Activated CD4-positive, CD25-positive, alpha-beta regulatory T cell treated with anti-CD3 and anti-CD28 coated beads, Interleukin-2, amount 50 U/mL, for 16 hours (primary cell): ENCODE measurements at places on chromosomes 1 and 21.

DNA sequence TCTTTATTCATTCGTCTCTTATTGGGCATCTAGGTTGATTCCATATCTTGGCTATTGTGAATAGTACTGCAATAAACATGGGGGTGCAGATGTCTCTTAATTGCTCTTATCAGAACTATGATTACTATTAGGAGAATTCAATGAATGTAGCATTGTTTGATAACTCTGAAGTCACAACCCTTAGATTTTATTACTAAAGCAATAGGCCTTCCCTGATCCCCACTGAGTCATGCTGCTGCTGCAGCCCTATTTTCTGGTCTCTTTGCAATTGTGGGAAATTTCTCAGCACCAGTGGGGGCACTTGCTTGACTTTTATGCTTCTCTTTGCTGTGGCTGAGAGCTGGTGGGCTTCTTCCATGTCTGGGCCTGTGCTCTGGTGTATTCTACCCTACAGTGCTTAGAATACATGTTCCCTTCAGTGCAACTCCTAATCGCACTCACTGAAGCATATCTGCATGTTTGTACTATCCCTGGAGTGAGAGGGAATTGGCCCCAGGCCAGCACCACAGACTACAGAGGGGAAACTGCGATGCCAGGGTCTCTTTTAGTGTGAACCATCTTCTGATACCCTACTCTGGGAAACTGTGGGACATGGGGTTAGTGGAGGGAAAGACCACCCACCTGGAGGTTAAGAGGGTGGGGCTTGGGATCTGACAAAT, 52.2 kb upstream of the ROR1 start:
- DNase-seq: no peak

DNA sequence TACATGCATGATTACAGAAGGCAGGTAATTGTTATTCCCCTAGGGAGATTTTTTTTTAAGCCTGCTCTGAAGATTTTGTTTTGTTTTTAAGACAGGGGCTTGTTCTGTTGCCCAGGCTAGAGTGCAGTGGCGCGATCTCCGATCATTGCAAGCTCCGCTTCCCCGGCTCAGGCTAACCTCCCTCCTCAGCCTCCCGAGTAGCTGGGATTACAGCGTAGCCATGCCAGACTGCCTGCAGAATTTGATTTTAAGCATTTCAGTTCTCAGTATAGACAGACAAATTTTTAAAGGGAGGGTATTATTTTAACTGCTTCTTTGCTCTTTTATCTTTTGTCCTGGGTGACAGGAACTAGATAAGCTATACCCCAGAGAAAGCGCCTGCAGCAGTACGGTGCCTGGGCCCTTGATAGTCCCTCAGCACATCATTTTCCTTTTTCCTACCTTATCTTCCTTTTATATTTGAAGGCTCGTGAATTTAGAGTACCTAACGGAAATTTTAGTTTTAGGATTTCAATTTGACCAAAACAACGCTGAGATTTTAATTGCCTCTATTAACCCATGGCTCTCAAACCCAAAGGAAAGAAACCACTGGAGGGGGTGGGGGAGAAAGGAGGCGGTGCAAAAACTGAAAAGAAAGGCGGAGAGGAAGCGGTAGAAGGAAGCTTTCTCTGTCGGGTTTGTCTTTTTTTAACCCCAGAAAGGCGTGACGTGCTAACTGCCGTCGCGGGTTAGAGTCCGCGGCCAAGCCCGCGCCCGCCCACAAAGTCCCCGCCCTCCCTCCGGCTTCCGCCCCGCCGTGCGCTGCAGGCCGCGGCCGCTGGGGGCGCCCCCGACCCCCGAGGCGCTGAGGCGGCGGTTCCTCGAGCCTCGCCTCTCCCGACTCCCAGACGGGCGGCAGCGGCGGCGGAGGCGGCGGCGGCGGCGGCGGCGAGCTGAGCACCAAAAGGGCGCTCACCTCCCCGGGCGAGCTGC, at the start of gene EEIG2:
EEIG2 (plus strand) TSS at position 886 of the 972 bp plus-strand sequence. CDS start 329 bp downstream, outside the sequence.
- DNase-seq: peak; percentile 79

GRCh38 chr21:25420831-25421230, 186.4 kb downstream of the MRPL39 start:
- no peak for DNase-seq

GRCh38 chr1:17097787-17098186, 21.5 kb downstream of the PADI2 start:
- DNase-seq: no peak

DNA sequence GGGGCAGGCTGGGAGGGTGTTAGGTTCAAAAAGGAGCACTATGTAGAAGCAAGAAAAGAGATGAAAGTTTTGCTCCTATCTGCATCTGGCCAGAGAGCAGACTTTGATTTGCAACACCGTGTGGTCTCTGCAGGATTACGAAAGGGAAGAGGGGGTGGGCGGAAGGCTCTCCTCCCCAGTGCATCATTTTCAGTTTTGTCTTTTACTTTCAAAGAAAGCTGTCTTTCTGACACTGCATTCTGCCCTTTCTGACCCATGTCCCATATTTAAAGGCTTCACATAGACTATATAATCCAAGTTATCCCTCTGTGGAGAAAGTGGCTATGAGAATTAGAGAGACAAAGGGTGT, 126.5 kb downstream of the RHOU start:
- no peak for DNase-seq

GRCh38 chr21:33774551-33774950, 132.2 kb downstream of the ITSN1 start:
- no peak for DNase-seq

DNA sequence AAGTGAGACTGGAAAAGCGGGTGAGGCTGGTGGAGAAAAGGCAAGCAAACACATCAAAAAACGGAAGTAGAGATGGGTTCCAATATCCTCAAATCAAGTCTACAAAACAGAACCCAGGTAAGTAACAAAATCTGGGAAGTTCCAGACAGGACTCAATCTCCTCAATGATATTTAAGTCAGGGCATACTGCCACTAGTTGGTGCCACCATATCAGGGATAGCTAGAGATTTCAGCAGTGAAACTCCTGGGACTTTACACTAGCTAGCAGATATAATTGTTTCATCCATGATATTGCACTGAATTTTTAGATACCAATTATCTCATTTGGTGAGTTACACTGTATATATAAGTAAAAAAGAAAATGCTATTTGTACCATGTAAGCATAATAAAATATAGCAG, 52.0 kb downstream of the EYA3 start:
- DNase-seq: no peak

DNA sequence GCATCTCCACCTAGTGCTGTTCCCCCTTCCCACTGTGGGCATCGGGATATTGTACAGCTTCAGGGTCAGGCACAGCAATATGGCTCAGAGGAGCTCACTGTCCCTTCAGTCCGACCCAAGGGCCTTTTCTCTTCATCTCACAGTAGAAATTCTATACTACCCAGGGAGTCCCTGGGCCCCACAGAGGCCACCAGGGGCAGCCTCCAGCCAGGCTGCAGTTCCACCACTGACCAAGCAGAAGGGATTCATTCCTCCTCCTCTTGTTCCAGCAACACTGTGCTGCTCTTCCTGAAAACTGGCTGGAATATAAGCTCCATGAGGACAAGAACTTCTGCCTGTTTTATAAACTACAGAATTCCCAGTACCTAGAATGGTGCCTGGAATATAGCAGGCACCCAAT, 70.5 kb downstream of the CD34 start:
- no peak for DNase-seq

DNA sequence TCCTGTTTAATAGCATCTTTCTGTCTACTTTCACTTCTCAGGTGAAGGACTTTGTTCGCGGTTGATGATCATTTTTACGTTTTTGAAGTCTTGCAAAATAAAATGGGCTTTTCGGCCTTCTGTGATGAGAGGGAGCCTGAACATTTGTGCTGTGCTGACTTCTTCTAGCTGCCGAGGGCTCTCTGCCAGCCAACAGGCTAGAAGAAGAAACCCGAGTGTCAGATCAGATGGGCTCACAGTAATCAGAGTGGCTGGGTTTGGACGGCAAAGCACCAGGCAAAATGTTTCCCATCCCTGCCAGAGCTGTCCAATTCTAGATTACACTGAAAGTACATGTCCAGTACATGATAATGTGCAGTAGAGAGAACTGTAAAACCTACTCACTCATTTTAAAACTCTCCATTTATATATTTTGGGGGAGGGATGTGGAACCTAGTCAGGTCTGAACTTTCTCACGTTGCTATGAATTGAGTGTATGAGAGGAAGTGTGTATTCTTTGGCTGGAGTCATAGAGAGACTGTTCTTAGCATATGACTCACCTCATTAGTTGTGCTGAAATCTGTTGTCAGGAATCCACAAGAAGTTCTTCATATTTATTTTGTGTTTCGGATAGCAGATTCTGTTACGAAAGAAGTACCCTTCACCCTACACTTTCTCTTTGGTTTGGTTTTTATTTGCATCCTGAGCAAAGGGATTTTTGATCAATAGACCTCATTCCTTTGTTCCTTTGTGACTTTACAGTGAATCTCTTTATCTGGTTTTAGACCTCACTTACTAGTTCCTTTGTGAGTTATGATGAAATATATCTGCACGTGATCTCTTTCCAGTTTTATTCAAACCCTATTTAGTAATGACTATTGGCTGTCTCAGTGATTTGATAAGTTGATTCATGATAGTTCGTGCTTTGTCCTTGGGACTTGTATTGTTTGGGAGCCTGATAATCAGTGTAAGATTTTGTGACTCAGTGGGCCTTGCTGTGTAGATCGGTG, 4.8 kb downstream of the ATP1A1 start:
- DNase-seq: peak; percentile 16

DNA sequence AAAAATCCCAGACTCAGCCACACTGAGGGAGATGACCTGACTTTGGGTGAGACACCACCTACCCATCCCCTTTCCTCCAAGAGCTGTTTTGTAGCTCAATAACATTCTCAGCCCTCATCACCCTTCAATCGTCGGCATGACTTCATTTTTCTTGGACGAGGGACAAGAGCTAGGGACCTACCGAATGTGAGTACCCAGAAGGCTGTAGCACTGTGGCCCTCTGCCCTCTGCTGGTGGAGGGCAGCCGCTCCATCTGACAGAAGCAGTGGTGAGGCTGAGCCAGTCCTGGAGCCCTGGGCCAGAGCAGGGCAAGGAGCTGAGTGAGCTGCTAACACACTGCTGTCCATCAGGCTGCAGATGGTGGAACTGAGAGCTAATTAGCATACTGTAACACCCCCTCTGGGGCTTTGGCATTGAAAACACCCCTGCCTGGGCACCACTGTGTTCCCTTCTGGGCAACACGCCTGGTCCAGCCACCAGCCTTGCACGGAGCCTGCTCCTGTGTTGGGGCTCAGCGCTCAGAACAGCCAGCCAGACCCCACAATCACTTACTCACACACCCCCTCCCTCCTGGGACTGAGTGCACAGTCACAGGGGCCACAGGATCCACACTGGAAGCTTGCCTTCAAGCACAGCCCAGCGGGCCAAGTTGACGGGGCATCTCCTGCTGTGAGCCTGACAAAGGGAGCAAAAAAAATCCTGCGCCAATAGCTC, 18.3 kb upstream of the ALPL start:
- no peak for DNase-seq

- no peak for DNase-seq
Measured at GRCh38 chr1:107926436-107927080, 38.4 kb downstream of the VAV3 start.

DNA sequence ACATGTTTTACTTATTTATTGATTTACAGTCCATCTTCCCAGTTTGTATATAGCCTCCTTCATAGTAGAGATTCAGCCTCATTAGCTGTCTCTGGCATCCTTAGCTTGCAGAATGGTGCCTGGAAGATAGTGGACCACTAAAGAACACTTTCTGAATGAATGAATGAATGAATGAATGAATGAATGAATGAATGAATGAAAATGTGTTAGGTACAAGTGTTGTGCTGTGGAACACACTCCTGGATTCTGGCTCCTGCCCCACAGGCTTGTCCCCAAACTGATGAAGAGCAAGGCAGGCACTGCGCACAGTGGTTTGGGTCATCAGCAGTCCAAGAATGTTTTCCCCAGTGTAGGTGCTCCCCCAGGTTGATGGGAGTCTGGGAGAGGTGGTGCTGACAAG, 159.4 kb downstream of the ST6GALNAC5 start:
- no peak for DNase-seq

DNA sequence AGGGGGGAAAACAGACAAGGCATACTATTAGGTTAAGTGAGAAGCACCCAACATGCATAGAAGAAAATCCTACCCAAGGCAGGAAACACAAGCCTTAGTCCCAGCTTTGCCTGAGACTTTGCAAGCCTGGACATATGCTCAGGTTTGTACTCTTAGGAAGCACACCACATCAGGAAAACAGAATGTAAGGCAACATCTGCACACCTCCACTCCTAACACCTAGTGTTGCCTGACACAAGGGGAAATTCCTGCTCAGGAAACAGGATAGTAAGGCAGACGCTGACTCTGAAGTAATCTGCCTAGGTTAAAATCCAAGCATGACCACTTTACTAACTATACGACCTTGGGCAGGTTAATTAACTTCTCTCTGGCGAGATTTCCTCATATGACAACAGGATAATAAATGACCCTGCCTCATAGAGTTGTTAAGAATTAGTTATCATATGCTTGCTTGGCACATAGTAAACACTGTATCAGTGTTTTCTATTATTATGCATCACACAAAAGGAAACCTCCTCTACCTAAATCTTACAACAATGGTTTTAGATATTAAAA, 119.8 kb downstream of the ZZZ3 start:
- DNase-seq: no peak

DNA sequence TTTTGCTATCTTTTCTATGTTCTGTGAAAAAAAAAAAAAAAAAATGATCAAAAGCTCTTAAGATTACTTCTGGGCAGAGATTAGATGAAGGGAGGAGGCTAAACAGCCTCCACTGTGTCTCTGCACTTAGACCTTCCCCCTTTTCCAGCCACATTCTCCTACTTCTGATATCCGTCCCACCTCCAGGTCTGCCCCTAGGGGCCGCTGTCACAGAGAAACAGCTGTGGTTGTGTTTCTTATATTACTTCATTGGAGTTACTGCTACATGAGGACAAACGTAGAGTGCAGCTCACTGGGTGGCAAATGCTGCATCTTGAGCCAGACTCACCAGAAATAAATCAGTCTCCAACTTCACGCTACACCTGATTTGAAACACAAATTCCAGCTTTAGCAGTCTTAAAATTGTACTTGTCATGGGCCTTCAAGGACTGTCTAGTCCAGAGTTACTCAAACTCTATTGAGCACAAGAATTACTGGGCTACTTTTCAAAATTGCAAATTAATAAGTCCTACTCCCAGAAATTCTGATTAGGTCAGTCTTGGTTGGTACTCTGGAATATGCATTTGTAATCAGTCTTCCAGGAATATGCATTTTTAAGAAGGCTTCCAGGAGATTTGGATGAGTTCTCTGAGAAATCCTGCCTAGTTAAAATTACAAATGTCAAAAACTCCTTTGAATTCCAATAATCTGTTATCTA, 125.2 kb upstream of the PTBP2 start:
- no peak for DNase-seq

DNA sequence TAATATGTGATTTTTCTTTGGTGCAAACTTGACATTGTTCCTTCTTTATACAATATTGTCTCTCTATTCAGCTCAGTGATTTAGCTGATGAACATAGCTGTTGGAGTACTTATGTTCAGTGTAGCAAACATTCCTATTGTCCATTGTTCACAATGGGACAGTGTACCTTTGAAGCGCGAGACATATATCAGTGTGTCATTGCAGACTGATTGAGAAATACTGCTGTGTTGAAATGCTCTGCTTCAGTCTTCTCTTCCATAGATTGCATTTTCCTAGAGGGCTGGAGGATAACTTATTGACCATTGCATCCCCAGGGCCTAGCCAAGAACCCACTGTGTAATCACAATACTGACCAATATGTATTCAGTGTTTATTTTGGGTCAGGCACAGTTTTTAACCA, 46.5 kb downstream of the HLX start:
- DNase-seq: no peak

GRCh38 chr1:224737353-224737727, 121.2 kb downstream of the CNIH3 start:
- no peak for DNase-seq

GRCh38 chr1:58331156-58331555, 215.4 kb downstream of the OMA1 start:
- DNase-seq: no peak

GRCh38 chr21:32387151-32387550, 5.7 kb downstream of the URB1 start:
- DNase-seq: no peak
